Dermis blood vessel endothelial cell (primary cell): ENCODE measurements at places on chromosomes 4 and X. TPM values are rescaled to one million over a fixed set of nuclear protein-coding genes. Genes with fewer than 3 reads are reported as not detected.

Gene RTL9
- not detected in 2 replicates for total RNA-seq

Gene TCEAL2
- total RNA-seq, result not detected in 2 replicates

Gene TLR1
- total RNA-seq, result 3.1 and 6.9 TPM in 2 replicates

Gene USP17L29
- total RNA-seq, result not detected in 2 replicates

Gene LDB2
- 220 and 258 TPM in 2 replicates for total RNA-seq

Gene STK32B
- 24.2 and 24.6 TPM in 2 replicates for total RNA-seq

Gene CSN1S1
- 0.09 TPM in 1 of 2 replicates, not detected in the other for total RNA-seq

Gene PITX2
- not detected in 2 replicates for total RNA-seq

Gene MAGEC2
- total RNA-seq, result not detected in 2 replicates

Gene MAGEA1
- not detected in 2 replicates for total RNA-seq

Gene EFHC2
- total RNA-seq, result 0.05 TPM in 1 of 2 replicates, not detected in the other

Gene PGAM4
- 0.28 TPM in 1 of 2 replicates, not detected in the other for total RNA-seq

Gene GLOD5
- 0.28 TPM in 1 of 2 replicates, not detected in the other for total RNA-seq

Gene CYLC1
- total RNA-seq, result not detected in 2 replicates

Gene SUPT20HL1
- total RNA-seq, result not detected in 2 replicates

Gene VBP1
- 69.6 and 79.0 TPM in 2 replicates for total RNA-seq

Gene DCAF12L1
- under 0.01 and 0.09 TPM in 2 replicates for total RNA-seq

Gene IRS4
- total RNA-seq, result under 0.01 and 0.17 TPM in 2 replicates

Gene ZCCHC12
- total RNA-seq, result under 0.01 and 0.05 TPM in 2 replicates

Gene FGF5
- total RNA-seq, result under 0.01 and 0.17 TPM in 2 replicates

Gene KIT
- 5.6 and 12.9 TPM in 2 replicates for total RNA-seq

Gene TLL1
- total RNA-seq, result 32.7 and 41.0 TPM in 2 replicates

Gene KLKB1
- 0.34 and 0.56 TPM in 2 replicates for total RNA-seq

Gene CASK
- 32.3 and 51.1 TPM in 2 replicates for total RNA-seq

Gene RHOXF2
- not detected in 2 replicates for total RNA-seq

Gene MTM1
- 16.7 and 23.5 TPM in 2 replicates for total RNA-seq

Gene FGF2
- 31.8 and 41.6 TPM in 2 replicates for total RNA-seq

Gene GYPE
- total RNA-seq, result 0.05 and 0.17 TPM in 2 replicates

Gene JCHAIN
- not detected in 2 replicates for total RNA-seq

Gene FGG
- total RNA-seq, result 0.19 TPM in 1 of 2 replicates, not detected in the other

Gene SLC38A5
- total RNA-seq, result 10.6 and 24.2 TPM in 2 replicates

Gene HPF1
- total RNA-seq, result 23.0 and 38.3 TPM in 2 replicates

Gene SPANXN4
- total RNA-seq, result not detected in 2 replicates

Gene G6PD
- total RNA-seq, result 29.1 and 117 TPM in 2 replicates

Gene CT45A3
- not detected in 2 replicates for total RNA-seq

Gene HELT
- not detected in 2 replicates for total RNA-seq

Gene PAK3
- total RNA-seq, result 2.4 and 2.6 TPM in 2 replicates

Gene MID1IP1
- 18.0 and 22.7 TPM in 2 replicates for total RNA-seq

Gene DUSP9
- total RNA-seq, result 0.05 and 0.17 TPM in 2 replicates

Gene ITIH6
- not detected in 2 replicates for total RNA-seq

Gene ARX
- not detected in 2 replicates for total RNA-seq

Gene SSX3
- not detected in 2 replicates for total RNA-seq

Gene ALPK1
- total RNA-seq, result 4.0 and 4.4 TPM in 2 replicates

Gene CENPVL3
- not detected in 2 replicates for total RNA-seq

Gene TEX11
- total RNA-seq, result not detected in 2 replicates

Gene ADH1A
- total RNA-seq, result not detected in 2 replicates

Gene UGT2A3
- 0.05 and 0.17 TPM in 2 replicates for total RNA-seq

Gene SMIM10
- 1.4 and 2.6 TPM in 2 replicates for total RNA-seq

Gene EGF
- under 0.01 and 1.0 TPM in 2 replicates for total RNA-seq

Gene ZNF827
- 2.5 and 4.4 TPM in 2 replicates for total RNA-seq

Gene MAB21L2
- 0.17 and 0.33 TPM in 2 replicates for total RNA-seq

Gene NAP1L3
- 0.34 and 0.88 TPM in 2 replicates for total RNA-seq

Gene TACR3
- total RNA-seq, result not detected in 2 replicates

Gene GAGE1
- not detected in 2 replicates for total RNA-seq
